ENCODE measurements at places on chromosomes 11 and 22.
A peak's percentile ranks its signal among the peaks of the same experiment; 100 is the strongest.

DNA sequence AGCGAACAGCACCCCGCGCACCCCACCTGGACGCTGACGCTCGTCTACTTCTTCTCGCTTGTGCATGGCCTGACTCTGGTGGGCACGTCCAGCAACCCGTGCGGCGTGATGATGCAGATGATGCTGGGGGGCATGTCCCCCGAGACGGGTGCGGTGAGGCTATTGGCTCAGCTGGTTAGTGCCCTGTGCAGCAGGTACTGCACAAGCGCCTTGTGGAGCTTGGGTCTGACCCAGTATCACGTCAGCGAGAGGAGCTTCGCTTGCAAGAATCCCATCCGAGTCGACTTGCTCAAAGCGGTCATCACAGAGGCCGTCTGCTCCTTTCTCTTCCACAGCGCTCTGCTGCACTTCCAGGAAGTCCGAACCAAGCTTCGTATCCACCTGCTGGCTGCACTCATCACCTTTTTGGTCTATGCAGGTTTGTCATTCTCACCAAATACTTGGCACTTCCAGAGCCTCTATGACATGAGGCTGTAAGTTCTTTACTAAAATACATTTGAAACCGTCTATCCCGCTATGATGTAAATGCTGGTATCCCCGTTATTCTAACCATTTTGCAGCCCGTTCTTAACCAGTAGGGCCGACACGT, 535 bp downstream of the AQP11 start:
- peak; percentile 63 for DNase-seq

GRCh38 chr11:94217705-94218104, 86.7 kb upstream of the IZUMO1R start:
- DNase-seq = no peak

DNA sequence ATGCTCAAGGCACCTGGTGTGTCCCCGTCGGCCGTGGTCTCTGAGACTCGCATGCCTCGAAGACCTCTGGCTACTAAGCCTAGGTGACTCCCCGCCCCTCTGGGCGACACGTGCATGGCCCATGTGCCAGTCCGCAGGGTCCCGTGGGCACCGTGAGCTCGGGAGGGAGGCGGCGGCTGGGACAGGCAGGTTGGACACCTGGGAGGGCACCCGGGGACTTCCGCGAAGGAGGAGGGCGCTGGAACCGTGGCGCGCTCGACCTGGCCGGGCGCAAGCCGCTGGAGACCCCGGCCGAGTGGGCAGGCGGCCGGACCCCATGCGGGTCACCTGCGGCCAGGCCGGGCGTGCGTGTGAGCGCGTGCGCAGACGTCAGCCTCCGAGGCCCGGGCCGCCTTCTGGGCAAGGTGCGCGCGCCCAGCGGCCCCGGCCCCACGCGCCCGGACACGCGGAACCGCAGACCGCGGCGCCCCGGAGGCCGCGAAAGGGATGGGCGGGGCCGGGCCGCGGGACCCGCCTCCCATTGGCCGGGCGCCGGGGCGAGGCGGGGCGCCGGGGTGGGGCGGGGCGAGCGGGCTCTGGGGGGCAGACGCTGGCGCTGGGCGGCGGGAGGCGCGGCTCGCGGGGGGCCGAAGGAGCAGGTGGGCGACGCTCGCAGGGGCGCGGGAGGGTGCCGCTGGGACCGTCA, 579 bp upstream of the RASD2 start:
- DNase-seq = peak; percentile 87

DNA sequence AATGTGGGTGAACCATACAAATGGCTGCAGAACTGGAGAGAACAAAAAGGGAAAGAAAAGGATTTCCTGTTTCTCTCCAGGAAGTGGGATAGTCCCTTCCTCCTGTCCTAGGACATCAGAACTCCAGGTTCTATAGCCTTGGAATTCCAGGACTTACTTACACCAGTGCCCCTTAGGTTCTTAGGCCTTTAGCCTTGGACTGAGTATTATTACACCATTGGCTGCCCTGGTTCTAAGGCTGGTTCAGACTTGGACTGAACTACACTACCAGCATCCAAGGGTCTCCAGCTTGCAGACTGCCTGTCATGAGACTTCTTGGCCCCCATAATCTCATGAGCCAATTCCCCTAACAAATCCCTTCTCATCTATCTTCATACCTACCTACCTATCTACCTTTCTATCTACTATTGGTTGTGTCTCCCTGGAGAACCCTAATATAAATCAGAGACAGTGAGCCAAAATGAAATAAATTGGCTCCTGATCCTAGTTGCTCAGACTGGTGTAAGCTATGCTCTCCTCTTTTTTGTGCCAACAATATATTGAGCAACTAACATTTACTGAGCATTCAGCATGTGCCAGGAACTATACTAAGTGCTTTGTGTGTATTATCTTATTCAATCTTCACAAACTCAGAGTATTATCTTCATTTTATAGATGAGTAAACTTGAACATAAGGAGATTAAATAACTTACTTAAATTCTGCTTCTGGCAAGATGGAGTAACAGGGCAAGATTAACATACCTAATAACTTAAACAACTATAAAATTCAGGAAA, 303.7 kb downstream of the TTC28 start:
- no peak for DNase-seq

GRCh38 chr22:37187891-37188761, at the start of gene C1QTNF6:
TSS of gene C1QTNF6 (minus strand) at chr22:37188247. CDS start at chr22:37188213, 34 bp downstream.
- no peak for DNase-seq

Data from activated effector memory CD4-positive, alpha-beta T cell treated with anti-CD3 and anti-CD28 coated beads, Interleukin-2, amount 50 U/mL, for 16 hours (primary cell).